ENCODE measurements at places on chromosomes 3 and 15. TPM values are rescaled to one million over a fixed set of nuclear protein-coding genes. Genes with fewer than 3 reads are reported as not detected.

TMCO5A gene
- not detected for total RNA-seq

MYH15 gene
- total RNA-seq = not detected

TRPM7 gene
- total RNA-seq = 18.2 TPM

NOX5 gene
- total RNA-seq = 0.29 TPM

COL8A1 gene
- 114 TPM for total RNA-seq

EHHADH gene
- 9.7 TPM for total RNA-seq
